ENCODE measurements at places on chromosomes 5 and 9. TPM values are rescaled to one million over a fixed set of nuclear protein-coding genes. Genes with fewer than 3 reads are reported as not detected.

ZNF658 gene
- 3.8 TPM for polyA plus RNA-seq

ZER1 gene
- polyA plus RNA-seq, result 54.8 TPM

PAEP gene
- not detected for polyA plus RNA-seq

LCN9 gene
- polyA plus RNA-seq, result not detected

SVEP1 gene
- 0.78 TPM for polyA plus RNA-seq

- DNase-seq, result no peak
These were observed 95.1 kb upstream of the ERBIN start for GRCh38 chr5:65831276-65831675.

DNA sequence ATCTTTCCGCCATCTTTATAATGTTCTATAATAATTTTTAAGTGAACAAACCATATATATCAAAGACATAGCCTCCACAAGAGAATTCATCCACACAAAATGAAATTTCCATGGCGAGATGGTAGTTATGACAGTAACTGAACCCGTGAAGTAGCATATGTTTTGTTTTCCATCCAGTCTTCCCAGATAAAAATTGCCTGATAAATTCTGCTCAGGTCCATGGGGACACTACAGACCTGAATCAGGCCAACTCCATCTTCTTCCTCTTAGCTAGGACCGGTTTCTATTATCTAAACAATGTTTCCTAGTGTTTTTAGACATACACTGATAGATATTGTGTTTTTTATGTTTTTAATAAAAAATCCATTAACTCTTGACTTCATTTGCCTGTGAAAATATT lies 235.7 kb downstream of the PLK2 start:
- no peak for DNase-seq

- DNase-seq, result no peak
These were observed 463.1 kb upstream of the CDH10 start for GRCh38 chr5:25107853-25108252.

GRCh38 chr9:129561594-129562281 lies 59.2 kb downstream of the C9orf50 start:
- no peak for DNase-seq

DNA sequence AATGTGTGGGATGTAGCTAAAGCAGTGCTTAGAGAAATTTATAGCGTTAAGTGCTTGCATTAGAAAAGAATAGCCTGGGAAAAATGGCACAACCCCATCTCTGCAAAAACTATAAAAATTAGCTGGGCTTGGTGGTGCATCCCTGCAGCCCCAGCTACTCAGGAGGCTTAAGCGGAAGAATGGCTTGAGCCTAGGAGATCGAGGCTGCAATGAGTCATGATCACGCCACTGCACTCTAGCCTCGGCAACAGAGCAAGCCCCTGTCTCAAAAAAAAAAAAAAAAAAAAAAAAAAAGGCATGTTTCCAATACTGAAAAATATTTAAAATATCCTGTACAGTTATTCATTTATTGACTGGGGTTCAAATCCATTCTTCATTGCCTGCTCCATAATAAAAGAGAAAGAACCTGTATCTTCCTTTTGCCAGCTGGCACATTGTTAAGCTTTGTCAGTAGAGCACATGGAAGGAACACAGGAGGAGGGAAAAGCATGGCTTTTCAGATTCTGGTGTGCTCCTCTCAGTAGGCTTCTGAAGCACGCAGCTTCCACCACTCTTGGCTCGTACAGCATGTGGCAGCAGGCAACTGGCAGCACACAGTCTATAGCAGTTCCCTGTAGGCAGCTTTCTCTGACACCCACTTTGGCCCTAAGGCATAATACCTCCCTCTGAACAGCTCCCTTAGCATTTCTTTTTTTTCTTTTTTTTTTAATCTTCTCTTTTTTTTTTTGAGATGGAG lies 73.5 kb downstream of the TRIM36 start:
- DNase-seq, result no peak

- no peak for DNase-seq
These were observed 191.5 kb upstream of the GNA14 start for GRCh38 chr9:77839459-77840140.

DNA sequence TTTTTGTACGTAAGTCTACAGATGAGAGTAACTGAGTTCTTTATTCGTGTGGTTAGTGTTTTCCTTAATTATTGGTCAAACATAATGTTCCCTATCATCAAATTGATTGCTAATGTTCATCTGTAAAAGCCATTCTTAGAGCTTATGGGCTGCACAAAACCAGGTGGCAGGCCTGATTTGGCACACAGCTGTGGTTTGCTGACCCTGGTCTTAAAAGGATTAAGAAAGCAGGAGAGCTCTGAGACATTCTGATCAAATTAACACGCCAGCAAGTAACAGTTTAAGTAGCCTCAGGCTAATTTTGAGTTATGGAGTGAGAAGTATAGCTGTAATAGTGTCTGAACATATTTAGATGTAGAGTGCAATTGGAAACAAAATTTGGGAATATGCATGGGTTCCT lies 63.2 kb downstream of the PRR16 start:
- no peak for DNase-seq

DNA sequence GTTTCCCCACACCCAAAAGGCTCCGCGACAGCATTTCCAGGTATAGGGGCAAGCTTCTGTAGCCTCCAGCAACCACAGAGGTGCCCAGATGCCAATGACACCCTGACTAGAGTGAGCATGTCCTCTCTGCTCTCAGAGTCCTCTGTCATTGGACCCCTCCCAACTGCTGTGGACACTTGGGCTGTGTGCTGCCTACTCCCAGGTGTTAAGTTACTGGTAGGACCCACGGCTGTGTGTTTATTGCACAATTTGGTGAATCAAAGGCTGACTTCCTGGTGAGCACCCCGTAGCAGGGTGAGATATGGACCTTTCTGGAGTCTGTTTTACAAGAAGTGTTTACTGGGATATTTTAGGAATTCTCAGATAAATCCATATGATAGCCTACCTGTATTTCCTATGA lies 36.0 kb downstream of the SH3GL2 start:
- no peak for DNase-seq

GRCh38 chr5:5158472-5158895 lies 18.4 kb downstream of the ADAMTS16 start:
- DNase-seq, result no peak

DNA sequence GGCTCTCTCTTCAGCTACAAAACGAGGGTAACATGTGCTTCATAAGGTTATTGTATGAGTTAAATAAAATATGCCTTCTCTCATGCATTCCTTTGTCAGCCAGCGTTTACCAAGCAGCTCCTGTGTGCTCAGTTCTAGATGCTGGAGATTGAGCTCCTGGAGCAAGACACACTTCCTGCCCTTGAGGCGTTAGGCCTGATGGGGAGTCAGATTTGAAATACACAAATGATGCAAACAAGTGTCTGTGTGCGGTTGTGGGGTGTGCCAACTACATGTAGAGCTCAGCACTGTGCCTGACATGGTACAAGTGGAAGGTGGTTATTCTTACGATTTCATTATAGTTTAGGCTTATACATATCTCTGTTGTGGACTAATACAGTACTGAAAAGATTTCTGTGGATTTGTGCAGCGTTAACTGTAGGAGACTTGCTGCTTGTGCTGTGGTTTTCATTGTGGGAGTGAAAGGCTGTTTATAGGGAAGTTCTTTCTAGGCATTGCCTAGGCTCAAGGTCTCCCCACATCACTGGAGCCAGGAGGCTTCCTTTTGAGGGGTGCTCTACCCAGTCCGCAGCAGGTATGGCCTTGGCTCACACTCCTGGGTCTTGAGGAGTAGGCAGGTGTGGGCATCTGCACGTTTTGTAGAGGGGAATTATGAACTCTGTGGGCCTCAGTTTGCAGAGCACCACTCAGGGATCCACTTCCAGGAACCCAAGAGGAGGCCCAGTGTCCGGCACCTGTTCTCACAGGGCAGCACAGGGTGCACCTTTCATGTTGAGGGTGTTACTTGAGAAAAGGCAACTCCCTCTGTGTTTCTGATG lies 39.8 kb upstream of the ANGPTL2 start:
- DNase-seq, result no peak

DNA sequence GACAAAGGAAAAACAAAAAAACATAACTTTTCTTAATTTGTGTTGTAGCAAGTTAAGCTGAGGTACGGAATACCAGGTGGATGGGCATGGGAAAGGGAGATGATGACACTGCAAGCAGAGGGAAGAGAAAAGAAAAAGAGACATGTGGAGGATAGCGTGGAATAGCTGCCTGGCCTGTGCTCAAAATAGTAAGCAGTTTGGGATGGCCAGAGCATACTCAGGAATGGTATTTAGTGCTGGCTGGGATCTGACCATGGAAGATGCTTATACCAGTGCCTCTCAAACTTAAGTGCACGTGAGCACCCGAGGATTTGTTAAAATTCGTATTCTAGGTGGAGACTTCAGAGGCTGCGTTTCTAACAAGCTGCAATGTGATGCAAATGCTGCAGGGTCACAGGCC lies 41.3 kb downstream of the LNPEP start:
- DNase-seq, result no peak

- no peak for DNase-seq
These were observed 90.5 kb downstream of the MARCHF3 start for GRCh38 chr5:126939887-126940286.

DNA sequence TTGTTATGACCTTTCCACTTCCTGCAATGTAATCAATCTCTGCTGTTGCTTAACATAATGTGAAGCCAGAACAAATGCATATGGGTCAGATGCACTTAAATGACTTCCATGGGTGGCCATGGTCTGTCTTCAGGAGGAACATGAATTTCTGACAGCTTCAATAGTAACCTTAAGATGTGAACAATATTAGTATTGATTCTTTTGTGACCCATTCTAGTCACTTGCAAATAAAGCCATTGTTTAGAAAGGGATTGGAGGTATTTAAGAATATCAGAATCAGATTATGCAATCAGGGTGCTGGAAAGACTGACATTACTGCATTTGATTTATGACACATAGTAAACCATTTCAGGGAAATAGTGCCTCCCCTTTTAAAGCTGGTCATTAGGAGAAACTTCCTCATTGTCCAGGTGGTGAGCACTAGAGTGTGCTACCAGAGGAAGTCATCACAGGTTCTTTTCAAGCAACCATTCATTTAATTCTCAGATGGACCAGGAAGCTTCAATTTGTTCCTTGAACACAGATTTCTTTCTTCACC lies 32.1 kb downstream of the GRIN3A start:
- no peak for DNase-seq

- DNase-seq, result no peak
These were observed 53.7 kb downstream of the LMX1B start for GRCh38 chr9:126667190-126668055.

- no peak for DNase-seq
These were observed 425 bp upstream of the NFX1 start for GRCh38 chr9:33289936-33290246.

GRCh38 chr5:93497096-93497495 lies 83.9 kb downstream of the NR2F1-AS1 start:
- DNase-seq, result no peak
